ENCODE measurements at places on chromosomes 12 and 14.

GRCh38 chr14:101774006-101774795 lies 12.7 kb downstream of the PPP2R5C start:
- DNase-seq = no peak

GRCh38 chr12:14854586-14855183 lies 11.4 kb upstream of the ART4 start:
- DNase-seq = no peak

DNA sequence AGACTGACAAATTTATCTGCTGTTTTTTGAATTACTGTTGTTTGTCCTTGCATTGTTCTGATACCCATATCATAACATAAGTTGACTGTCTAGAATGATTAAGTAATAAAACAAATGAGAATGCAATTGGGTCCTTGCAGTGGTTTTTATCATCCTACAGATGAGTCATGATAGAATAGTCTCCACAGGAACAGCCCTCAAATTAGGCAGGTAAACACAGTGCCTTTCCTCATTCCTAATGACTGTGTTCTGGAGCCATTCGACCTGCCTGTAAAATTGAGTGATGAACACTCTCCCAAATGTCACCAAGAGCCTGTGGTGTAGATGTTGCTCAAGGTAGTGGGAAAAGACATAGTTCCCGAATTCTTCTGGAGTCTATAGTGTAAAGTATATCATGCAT lies 12.3 kb downstream of the NKX2-8 start:
- no peak for DNase-seq

- DNase-seq = no peak
These were observed 16.3 kb upstream of the TBC1D30 start for GRCh38 chr12:64808110-64808509.

GRCh38 chr12:9925705-9926393 lies 6.3 kb downstream of the CLEC2A start:
- no peak for DNase-seq

DNA sequence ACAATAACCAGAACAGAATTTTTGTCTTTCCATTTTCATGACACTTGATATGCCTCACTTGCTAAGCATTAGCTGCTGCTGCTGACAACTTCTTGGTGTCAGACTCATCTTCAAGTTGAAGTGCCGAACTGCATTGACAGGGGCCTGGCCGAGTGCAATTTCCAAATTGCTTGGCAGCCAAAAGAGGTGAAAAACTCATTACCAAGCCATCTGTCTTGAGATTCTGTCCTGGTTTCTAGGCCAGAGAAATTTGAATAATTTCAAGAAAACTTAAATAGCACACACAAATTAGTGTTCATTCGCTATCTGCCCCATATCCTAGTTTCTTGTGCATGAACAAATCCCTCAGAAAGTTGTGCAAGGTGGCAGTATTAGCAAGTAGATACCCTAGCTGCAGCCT lies 165.3 kb upstream of the RASSF8 start:
- no peak for DNase-seq

DNA sequence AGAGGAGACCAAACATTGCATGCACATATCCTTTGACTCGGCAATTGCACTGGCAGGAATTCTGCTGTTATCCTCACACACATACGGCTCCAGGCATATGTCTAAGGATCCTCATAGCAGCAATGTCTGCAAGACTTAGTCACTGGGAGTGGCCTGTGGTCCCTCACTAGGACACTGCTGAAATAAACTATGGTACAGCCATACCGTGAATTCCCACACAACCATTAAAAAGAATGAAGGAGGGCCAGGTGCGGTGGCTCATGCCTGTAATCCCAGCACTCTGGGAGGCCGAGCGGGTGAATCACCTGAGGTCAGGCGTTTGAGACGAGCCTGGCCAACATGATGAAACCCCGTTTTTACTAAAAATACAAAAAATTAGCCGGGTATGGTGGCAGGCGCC lies 105.1 kb downstream of the ZFP36L1 start:
- no peak for DNase-seq

GRCh38 chr12:74152370-74152769 lies 385.3 kb upstream of the ATXN7L3B start:
- no peak for DNase-seq

- no peak for DNase-seq
These were observed 5.9 kb upstream of the PKP2 start for GRCh38 chr12:32902287-32902997.

- DNase-seq = no peak
These were observed 49.5 kb downstream of the GPR137C start for GRCh38 chr14:52602131-52602530.

GRCh38 chr12:54858562-54858961 lies 4.2 kb downstream of the MUCL1 start:
- no peak for DNase-seq

GRCh38 chr12:22282283-22282682 lies 52.2 kb downstream of the ST8SIA1 start:
- DNase-seq = no peak

GRCh38 chr14:106738075-106738474 lies 1211.7 kb downstream of the TMEM121 start:
- no peak for DNase-seq

DNA sequence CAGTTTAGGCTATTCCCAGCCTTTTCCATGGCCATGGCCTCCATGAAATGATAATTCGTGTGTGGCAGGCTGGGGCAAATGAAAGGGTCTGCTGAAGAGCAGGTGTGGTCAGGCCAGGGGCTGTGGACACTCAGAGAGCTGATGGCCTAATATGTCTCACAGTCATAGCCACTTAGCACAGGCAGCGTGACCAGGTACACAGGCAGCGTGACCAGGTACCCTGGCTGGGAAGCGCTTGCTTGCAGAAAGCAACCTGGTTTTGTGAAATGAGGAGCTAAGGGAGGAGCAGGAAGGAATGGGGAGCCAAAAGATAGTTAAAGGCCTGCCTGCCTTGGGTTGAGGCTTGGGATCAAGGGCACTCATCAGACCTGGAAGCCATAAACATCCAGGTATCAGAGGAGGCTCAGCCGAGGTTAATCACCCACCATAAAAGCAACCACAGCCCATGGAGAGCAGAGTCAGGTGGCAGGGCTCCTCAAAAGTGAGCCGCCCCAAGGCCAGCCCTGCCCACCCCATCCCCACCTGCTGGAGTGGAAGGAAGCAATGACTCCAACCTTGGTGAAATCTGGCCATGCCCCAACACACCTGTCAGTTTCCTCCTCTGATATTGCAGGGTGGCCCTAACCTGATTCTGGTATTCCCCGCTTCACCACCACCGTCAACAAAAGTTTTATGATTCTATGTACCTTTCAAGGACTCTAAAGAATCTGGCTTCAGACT lies 8.0 kb upstream of the KRT8 start:
- DNase-seq = no peak

DNA sequence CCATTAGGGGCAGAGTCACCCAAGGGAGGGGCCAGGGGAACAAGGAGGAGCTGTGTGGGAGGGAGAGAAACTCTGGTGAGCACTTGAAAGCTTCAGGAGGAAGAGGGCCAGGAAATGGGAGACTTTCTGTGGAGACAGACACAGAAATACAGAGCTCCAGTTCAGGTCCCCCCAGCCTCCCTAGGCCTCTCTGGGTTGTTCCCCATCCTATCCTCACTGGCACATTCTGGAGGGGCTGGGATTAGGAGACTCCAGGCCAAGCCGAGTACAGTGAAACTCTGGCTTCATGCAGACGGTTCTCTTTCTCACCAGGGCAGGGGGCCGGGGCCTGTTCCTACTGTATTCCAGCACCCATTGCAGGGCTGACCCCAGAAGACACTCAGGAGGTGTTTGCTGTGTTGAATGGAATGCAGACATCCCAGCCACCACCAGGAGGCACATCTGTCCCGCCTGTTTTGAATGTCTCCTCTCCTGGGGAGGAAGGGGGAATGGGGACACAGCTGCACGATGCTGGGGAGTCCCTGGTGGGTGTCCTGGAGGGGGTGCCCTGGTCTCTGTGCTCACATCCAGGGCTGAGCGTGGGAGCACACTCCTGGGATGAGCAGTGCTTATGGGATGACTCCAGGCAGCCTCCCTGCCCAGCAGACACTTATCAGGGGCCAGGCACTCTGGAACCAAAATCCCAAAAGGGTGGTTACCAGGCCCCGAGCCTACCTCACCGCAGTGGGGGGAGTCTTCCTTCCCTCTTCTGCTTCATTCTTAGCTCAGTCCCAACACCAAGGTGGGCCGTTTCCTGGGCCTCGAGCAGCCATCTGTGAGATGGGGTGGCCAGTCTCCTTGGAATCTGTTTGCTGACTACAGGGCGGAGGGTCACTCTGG lies 5.5 kb upstream of the KRT84 start:
- DNase-seq = no peak

DNA sequence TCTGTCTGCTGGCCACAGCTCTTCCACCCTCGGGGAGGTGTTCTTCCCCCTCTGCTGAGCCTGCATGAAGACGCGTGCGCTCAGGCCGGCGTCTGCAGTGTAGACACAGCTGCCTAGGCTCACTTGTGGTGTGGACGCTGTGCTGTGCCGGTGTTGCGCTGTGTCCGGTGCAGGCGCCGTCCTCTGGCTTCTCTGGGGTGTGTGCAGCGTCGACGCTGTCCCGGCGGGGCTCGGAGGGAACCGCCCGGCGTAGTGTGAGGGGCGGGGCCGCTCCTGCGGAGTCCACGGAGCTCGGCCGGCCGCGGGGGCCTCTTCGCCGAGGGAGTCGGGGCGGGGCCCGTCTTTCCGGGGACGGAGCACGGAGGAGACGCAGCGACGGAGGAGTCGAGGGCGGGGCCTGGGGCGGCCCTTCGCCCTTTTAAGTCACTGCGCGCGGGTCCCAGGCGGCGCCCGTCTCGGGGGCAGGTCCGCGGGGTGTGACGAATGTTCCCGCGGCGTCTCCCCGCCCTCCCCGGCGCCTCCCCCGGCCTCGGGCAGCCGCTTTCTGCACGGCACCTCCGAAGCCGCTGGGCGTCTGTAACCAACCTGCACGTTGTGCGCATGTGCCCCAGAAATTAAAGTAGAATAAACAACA lies 45.2 kb downstream of the NOC4L start:
- peak; percentile 86 for DNase-seq

- peak; percentile 9 for DNase-seq
These were observed 11.9 kb downstream of the CFAP54 start for GRCh38 chr12:96501133-96501761.

GRCh38 chr12:52611080-52611468 lies 7.3 kb downstream of the KRT73 start:
- DNase-seq = no peak

- no peak for DNase-seq
These were observed 167.0 kb downstream of the PPM1H start for GRCh38 chr12:62767946-62768345.

GRCh38 chr12:116861320-116861719 lies 19.9 kb downstream of the HRK start:
- no peak for DNase-seq

DNA sequence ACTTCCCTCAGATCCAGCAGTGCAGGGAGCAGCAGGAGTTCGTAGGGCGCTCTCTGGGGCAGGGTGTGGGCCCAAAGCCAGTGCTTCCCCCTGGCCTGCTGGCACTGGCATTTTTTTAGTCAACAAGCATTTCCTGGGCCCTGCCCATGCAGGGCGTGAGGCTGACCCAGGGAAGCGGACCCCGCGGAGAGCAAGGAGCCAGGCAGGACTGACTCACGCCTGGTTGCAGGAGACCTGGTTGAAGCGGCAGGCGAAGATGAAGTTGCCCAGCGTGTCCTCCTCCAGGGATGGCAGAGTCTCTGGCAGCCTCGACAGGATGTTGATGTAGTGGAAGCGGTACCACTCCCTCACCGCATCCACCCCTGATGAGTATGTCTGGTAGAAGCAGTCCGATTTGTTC lies 13.5 kb downstream of the SCNN1A start:
- DNase-seq = no peak

GRCh38 chr12:62588916-62589315 lies 122.3 kb downstream of the MON2 start:
- no peak for DNase-seq

- DNase-seq = no peak
These were observed 75.8 kb downstream of the LRP6 start for GRCh38 chr12:12191008-12191407.

- DNase-seq = no peak
These were observed 13.1 kb downstream of the ARID2 start for GRCh38 chr12:45742590-45742989.

GRCh38 chr12:109771746-109772621 lies 58.4 kb downstream of the FAM222A start:
- no peak for DNase-seq

GRCh38 chr14:50045039-50045711 lies 71.2 kb downstream of the VCPKMT start:
- DNase-seq = peak; percentile 50

DNA sequence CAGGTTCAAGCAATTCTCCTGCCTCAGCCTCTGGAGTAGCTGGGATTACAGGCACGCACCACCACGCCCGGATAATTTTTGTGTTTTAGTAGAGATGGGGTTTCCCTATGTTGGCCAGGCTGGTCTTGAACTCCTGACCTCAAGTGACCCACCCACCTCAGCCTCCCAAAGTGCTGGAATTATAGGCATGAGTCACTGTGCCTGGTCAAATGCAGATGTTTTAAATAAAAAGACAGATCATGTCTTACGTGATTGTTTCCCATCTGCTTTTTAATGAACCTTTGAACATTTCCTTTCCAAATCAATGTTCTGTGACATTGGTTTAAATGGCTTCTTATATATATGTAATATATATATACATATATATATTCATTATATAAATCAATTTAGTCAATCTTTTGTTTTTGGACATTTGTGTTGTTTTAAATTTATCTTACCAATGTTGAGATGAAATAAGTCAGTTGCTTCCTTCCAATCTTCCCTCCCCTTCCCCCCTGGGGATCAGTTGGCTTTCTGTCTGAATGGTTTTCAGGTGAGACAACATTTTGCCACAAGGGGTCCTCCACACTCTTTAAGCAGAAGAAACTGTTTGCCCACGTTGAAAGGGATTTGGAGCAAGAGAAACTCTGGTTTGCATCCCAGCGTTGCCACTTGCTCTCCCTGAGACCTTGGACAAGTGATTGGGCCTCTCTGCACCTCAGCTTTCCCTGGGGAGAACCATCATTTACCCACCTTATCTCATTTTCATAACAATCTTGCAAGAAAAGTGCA lies 47.6 kb upstream of the RBM19 start:
- DNase-seq = no peak

GRCh38 chr14:33026850-33027430 lies 88.3 kb downstream of the NPAS3 start:
- DNase-seq = no peak

GRCh38 chr12:16189849-16190248 lies 87.6 kb downstream of the SLC15A5 start:
- DNase-seq = no peak
